ENCODE measurements at places on chromosomes 12 and 14. TPM values are rescaled to one million over a fixed set of nuclear protein-coding genes. Genes with fewer than 3 reads are reported as not detected.

DNA sequence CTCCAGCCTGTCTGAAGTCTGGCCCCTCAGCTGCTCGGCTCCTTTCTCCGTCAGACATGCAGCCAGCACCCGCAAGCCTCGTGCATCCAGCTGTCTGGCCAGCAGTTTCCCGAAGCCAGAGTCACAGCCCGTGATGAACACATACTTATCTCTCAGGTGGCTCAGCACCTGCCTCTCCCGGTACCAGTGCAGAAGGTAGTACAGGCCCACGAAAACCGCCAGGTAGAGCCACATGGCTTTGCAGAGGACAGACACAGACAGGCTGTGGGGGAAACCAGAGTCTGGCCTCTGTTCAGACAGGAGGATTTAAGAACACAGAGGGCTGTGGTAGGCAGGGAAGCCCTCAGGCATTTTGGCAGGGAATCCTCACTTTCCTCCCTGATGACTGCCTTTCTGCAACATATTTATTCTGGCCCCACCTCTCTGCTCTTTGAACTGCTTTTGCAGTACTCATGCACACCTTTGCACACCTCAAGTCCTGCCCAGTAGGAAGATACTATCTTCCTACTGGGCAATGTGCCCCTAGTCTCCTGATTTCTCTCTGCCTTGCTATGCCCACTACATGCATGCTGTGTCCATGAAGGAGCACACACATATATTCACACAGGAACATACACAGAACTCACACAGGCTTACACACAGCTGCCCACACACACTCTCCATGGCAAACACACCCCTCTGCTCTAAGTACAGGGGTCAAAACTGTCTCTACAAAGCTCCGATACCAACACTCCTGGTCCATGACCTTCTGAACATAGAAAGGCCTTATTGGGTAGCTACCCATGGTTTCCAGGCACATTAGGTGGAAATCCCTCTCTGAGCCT is at the start of gene RDH16:
TSS of gene RDH16 (minus strand) at position 380 of the 824 bp plus-strand sequence. CDS start at position 234, 146 bp downstream.
- DNase-seq: no peak

- no peak for DNase-seq
These were observed 353.9 kb downstream of the PCNX1 start for GRCh38 chr14:71261206-71261605.

TUNAR gene
- total RNA-seq: not detected

NRL gene
- 5.2 TPM for total RNA-seq

- DNase-seq: no peak
These were observed 47.2 kb downstream of the CCDC91 start for GRCh38 chr12:28237423-28237822.

SLC16A7 gene
- 38.8 TPM for total RNA-seq

MGP gene
- not detected for total RNA-seq

DNA sequence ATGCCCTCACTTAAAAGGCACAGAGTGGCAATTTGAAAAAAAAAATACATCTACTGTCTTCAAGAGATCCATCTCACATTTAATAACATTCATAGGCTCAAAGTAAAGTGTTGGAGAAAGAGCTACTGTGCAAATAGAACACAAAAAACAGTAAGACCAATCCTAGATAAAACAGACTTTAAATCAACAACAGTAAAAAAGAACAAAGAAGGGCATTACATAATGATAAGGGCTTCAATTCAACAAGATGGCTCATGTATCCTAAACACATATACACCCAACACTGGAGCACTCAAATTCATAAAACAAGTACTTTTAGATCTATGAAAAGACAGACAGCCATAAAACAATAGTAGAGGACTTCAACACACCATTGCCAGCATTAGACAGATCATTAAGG is 93.6 kb upstream of the PCED1B start:
- DNase-seq: no peak

DNA sequence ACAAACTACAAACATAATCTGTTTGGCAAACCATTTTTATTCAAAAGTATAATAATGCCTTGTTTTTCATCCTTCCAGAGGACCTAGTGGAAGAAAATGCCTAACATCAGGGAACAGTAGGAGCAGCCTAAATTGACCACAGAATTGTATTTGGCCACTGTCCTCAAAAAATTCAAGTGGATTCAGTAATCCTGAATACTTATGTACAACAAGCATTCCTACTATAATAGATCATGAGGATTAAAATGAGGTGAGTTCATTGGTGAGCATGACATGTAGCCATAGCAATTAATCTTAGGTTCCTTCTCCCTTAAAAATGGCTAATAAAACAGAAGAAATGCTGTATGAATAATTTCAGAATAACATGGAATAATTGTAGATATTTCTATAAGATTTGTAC is 209.3 kb downstream of the DAD1 start:
- no peak for DNase-seq

SMCO3 gene
- not detected for total RNA-seq

GRCh38 chr12:14618983-14619382 is 51.3 kb upstream of the PLBD1 start:
- no peak for DNase-seq

KRT81 gene
- total RNA-seq: not detected

KRT79 gene
- 0.26 TPM for total RNA-seq

GRCh38 chr12:107251288-107251687 is 157.9 kb upstream of the CRY1 start:
- no peak for DNase-seq
